ENCODE measurements at places on chromosomes 6 and 20.
A peak's percentile ranks its signal among the peaks of the same experiment; 100 is the strongest.

GRCh38 chr20:33079259-33079658 is at the start of gene BPIFB4:
Gene BPIFB4 (plus strand): TSS chr20:33079643. CDS start chr20:33081527, 1,884 bp downstream.
- DNase-seq, result peak; percentile 61

DNA sequence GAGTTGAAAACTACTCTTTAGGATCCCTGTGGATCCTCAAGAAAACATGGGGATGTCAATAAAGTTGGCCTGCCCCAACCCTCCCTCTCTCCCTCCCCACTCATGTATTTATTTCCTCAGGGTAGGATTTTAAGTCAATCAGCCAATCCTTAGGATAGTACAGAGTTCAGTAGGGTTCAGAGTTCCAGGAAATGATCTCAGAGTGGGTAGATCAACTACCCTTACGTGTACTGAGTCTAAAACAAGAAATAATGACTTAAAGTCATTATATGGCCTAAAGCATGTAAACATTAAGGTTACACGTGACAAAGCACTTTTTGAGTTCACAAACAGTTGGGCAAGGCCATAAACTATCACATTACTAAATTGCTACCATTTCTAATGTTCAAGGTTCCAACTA is 47.2 kb upstream of the REV3L start:
- DNase-seq, result no peak

- peak; percentile 50 for DNase-seq
These were observed 70.3 kb downstream of the SESN1 start for GRCh38 chr6:109024368-109024767.

DNA sequence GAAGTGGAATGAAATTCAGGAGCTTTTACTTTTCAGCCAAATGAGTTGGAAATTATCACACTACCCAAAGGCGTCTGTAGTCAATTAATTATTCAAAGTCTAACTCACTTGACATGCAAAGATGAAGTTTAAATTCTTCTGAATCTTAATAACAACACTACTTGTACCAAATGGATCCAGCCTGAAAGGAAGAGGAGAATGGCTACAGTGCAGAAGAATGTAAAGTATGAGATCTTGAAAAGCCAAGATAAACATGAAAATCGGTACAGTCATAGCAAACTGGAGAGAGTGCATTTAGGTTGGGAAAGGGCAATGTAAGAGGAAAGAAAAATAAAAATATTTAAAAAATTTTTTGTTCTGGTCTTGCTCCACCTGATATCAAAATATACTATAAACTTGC is 195.5 kb downstream of the SIM1 start:
- DNase-seq, result peak; percentile 90

GRCh38 chr6:151440930-151441329 is 11.0 kb downstream of the RMND1 start:
- DNase-seq, result peak; percentile 51

DNA sequence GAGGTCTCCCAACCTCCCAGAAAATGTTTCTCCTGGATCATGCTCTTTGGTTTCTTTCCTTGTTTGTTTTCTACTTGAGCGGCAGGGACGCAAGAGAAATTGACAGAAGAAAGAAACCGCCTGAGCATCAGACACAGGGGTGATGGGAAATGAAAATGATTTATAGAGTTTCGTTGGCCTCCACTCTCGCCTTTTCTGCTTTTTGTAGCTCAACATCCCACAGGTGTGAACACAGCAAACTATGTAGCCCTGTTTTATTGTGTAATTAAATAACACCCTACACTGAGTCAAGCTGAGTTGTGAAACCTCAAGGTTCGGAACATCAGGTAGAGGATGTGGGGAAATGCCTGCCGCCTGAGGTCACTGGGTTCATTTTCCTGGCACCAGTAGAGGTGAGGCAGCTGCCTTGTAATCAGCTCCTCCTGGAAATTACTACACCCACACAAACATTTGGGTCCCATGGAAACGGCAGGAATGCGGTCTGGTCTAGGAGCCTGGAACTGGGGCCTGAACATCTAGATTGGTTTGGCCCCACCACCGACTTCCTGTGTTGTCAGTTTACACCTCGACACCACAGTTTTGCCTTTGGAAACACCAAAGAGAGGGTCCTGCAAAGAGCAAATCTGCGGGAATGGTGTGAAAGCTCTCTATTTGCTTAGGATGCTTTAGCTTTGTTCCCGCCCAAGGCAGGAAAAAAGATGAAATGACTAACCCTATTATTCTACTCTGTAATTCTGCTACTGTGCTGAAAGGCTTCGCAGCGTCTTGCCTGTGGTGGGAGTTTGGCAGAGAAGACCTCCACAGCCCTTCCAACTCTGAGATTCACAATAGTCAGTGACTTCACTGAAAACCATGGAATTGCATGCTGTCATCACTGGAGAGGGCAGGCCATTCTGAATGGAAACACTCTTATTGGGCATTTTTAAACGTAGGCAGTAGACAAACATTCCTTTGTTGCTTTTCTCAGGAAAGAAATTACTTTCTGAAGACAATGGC is 53.0 kb downstream of the ADAT2 start:
- peak; percentile 76 for DNase-seq

- DNase-seq, result no peak
These were observed 18.5 kb downstream of the CITED2 start for GRCh38 chr6:139355777-139356445.

- DNase-seq, result no peak
These were observed 80.8 kb downstream of the GMPR start for GRCh38 chr6:16318953-16319720.

- no peak for DNase-seq
These were observed 7.6 kb downstream of the CSNK2A1 start for GRCh38 chr20:535958-536357.

DNA sequence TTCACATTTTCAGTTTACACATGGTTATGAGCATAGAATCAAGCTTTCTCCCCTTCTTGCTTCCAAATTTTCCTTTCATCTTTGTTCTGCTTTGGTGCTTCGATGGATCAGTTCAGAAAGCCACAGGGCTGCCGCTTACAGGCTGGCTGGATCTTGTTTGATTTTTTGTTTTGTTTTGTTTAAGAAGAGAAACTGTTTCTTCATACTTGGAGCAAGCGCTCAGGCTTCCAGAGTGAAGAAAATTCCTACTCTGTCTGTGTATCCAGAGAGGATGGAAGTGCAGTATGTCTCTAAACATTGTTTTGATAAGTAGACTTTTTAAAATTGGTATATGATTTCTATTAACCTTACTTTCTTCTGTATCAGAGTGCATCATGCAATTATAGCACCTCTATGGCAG is 66.9 kb downstream of the ARID1B start:
- no peak for DNase-seq

GRCh38 chr6:167530951-167531350 is 206.1 kb downstream of the TTLL2 start:
- no peak for DNase-seq

DNA sequence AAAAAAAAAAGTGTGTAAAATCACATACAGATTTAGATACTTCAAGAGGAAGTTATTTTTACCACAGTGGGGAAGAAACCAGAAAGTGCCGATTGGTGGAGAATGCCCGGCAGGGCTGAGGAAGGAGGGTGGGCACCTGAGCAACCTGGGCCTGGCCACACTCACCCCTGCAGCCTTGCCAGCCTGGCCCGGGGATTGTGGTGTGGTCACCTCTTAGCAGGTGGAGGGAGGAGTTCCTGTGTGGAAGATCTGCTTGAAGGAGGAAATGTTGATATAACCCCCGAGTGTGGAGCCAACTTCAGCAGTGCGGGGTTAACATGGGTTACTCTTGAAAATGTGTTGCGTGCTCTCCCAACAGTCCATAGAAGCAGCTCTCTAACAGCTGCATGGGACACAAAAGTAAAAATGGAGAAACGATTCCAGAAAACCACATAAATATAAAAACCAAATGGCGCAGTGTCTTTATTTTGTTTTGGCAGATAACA is 14.7 kb downstream of the UST start:
- peak; percentile 43 for DNase-seq

GRCh38 chr6:37244430-37245310 is 12.9 kb upstream of the TBC1D22B start:
- peak; percentile 100 for DNase-seq

DNA sequence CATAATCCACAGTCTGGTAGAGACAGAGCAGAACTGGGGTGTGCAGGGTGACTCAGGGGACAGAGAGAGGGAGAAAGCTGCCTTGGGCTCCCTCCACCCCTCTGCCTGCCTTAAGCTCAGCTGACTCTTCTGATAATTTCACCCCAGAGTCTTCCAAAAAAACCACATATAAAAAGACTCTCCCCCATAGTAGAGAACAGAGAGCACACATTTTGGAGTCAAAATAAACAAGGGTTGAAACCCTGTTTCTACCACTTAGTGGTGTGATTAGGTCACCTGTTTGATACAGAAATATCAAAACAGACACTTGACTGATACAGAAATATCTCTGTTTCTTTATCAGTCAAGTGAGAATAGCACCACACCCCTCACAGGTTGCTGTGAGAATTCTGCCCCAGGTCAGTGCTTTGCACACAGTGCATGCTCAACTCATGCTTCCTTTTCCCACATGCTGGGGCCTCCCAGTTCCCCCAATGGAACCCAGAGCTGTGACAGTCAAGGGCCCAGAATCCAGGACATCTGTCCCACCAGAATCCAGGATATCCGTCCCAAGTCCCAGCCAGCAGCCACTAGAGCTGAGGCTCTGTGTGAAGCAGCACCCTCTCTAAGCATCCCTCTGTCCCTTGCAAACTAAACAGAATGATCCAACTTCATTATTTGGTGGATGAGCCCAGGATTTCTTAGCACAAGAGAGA is 1.2 kb downstream of the TREML2 start:
- DNase-seq, result no peak

DNA sequence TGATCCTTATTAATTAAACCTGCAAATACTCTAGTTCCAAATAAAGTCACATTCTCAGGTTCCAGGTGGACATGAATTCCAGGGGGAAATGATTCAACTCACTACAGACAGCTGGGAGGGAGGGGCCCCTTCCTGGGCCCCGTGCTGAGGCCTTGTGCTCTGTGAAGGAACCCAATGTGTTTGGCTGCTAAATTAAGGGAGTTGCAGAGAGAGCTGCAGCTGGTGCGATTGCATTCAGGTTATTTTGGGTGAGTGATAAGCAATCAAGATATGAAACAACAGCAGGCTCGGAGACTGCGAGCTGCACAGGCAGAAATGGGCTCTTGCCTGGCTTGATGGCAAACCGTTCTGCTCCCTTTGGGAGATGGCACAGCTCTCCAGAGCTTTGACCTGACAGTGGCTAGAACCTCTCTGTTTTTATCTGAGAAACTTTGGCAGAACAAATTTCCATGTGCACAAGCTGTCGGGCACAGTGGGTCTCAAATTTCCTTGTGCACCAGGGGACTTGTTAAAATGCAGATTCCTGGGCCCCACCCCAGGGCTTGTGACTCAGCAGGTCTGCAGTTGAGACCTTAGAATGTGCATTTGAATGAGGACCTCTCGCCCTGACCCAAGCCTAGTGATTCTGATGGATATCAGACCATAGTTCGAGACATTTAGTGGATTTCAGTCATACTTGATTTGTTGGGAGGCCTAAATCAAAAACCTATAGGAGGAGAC is 9.8 kb downstream of the MAPK13 start:
- DNase-seq, result no peak

DNA sequence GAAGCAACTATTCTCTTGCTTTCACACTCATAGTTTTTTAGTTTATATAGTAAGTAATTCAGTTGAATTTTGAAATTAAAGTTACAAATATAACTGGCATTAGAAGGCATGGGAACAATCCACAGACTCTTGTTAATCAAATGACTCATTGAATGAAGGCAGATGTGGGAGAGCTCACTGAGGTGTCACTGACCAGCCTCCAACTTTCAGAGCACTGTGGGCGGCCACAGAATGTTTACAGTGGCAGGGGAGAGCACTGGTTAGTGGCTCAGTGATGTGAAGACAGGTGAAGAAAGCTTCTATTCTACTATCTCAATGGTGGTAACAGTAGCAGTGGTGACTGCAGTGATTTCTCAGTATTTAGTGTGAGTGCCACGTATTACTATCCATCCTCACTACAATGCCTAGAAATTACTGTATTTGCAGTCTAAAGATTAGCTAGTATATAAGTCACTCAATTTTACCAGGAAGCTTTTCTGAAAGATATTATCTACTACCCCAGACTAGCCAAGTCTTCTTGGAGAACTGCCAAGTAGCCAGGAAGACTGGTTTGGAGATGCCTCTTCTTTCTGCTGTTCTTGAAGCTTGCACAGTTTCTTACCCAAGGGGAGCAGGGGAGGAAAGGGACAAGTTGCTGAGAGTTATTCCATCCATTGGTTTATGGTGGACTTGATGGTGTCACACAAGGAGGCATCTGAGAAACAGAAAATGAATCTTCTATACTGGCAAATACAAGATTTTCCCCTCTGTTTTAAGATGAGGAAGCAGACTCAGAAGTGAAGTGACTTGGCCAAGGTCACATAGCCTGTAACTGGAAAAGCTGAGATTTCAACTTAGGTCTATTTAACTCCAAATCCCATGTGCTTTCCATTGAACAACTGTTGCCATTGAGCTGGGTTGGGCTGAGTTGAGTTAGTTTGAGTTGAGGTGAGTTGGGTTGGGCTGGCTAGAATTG is 231.2 kb downstream of the ANKRD60 start:
- peak; percentile 51 for DNase-seq

DNA sequence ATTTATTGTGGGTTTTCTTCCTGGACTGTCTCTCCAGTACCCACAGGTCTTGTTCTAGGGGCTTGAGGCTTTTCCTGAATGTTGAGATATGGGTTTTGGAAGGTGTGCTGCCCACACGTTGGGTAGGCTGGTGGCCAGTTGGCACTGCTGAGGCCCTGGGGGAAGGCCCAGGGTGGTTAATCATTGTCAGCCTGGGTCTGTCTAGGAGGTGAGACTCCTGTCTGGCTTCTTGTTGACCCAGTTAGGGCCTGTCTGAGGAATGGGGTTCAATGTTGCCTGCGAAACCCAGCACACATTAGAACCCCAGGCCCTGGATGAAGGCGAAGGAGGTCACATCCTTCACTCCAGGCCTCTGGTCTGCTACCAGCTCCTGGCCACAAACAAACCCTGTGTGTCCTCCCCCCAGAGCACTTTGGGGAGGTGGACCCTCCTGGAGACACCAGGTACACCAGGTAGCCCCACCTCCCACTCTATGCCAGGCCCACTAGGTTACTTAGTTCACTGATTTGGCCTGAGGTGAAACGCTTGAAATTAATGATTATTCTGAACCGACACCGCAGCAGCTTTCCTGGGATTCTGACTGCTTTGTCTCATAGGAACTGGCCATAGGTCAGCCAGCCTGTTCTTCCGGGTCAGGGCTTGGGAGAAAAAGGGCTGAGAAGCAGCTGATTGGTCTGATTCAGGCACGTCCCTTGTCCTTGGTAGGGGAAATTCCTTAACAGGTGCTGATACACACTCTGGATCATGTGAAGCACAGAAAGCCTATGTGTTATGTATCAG is 15.2 kb downstream of the DNMT3B start:
- no peak for DNase-seq

DNA sequence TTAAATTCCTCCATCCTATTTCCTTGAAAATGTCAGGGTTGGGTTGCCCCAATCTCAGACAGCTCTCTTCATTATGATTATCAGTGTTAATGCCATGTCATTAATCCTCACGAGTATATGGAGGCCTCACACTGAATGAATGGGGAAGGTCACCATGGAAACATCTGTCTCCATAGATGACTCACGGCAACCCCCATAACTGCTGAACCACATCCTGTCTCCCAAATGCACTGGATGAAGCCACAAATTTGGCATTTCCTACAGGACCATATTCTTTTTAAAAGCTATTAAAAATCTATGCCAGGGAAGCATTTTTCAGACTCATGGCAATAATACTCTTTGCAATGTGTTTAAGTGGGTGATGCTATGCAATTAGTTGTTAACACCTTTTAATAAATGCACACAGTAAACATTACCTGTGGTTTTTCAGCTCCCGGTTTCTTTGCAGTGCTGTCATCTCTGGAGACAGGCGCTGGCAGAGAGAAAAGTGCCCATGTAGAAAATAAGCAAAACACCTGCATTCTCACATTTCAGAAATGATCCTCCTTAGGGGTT is 80.1 kb upstream of the PTPRK start:
- peak; percentile 98 for DNase-seq
